ENCODE measurements at places on chromosomes 3 and 15.

- no peak overlapping the region for H3K27ac ChIP-seq
- H3K36me3 ChIP-seq: no peaks in the 10 kb centered on the region
- H3K4me3 ChIP-seq: peak overlapping the region; percentile 49
Observed at GRCh38 chr3:180870008-180870699, 42.3 kb upstream of the FXR1 start.

DNA sequence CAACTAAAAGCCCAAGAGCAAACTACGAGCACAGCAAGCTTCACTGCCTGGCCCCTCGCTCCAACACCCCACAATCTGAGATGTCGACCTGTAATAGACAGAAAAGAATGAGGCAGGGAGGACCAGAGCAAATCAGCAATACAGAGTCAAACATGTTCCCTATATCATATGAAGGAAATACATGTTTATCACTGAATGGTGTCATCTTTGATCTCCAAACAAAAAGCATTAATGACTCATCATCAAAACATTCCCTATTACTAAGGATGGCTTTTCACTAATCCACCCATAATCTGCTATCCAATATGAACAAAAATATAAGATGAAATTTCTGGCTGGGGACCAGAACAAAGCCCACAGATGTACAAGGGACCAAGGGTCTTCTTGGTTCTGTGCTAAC, 34.7 kb downstream of the MYO5A start:
- no peak for DNase-seq
- no peak overlapping the region for H3K4me3 ChIP-seq
- H3K27ac ChIP-seq: no peak overlapping the region
- no peaks in the 10 kb centered on the region for H3K27me3 ChIP-seq
- H3K36me3 ChIP-seq: no peaks in the 10 kb centered on the region
- H3K4me1 ChIP-seq: peaks cover 24% of the 10 kb centered on the region

- H3K4me1 ChIP-seq: peaks cover 21% of the 10 kb centered on the region
- DNase-seq: no peak
- no peaks in the 10 kb centered on the region for H3K27me3 ChIP-seq
- no peak overlapping the region for H3K4me3 ChIP-seq
Observed at GRCh38 chr3:150170852-150171520, 200.3 kb upstream of the PFN2 start.

GRCh38 chr15:69823223-69823907, 274.4 kb downstream of the TLE3 start:
- H3K4me1 ChIP-seq: peaks cover 24% of the 10 kb centered on the region
- no peaks in the 10 kb centered on the region for H3K36me3 ChIP-seq
- no peak overlapping the region for H3K4me3 ChIP-seq
- peaks cover 4% of the 10 kb centered on the region for H3K27me3 ChIP-seq

GRCh38 chr15:78684657-78685056, 43.6 kb upstream of the CHRNB4 start:
- DNase-seq: no peak
- no peaks in the 10 kb centered on the region for H3K36me3 ChIP-seq
- no peaks in the 10 kb centered on the region for H3K4me1 ChIP-seq
- H3K27me3 ChIP-seq: peaks cover 8% of the 10 kb centered on the region

- peaks cover 1% of the 10 kb centered on the region for H3K36me3 ChIP-seq
- H3K4me1 ChIP-seq: peaks cover 50% of the 10 kb centered on the region
- DNase-seq: no peak
- peak overlapping the region; percentile 98 for H3K27ac ChIP-seq
Observed at GRCh38 chr3:159761848-159762635, 226.6 kb upstream of the IL12A start.

DNA sequence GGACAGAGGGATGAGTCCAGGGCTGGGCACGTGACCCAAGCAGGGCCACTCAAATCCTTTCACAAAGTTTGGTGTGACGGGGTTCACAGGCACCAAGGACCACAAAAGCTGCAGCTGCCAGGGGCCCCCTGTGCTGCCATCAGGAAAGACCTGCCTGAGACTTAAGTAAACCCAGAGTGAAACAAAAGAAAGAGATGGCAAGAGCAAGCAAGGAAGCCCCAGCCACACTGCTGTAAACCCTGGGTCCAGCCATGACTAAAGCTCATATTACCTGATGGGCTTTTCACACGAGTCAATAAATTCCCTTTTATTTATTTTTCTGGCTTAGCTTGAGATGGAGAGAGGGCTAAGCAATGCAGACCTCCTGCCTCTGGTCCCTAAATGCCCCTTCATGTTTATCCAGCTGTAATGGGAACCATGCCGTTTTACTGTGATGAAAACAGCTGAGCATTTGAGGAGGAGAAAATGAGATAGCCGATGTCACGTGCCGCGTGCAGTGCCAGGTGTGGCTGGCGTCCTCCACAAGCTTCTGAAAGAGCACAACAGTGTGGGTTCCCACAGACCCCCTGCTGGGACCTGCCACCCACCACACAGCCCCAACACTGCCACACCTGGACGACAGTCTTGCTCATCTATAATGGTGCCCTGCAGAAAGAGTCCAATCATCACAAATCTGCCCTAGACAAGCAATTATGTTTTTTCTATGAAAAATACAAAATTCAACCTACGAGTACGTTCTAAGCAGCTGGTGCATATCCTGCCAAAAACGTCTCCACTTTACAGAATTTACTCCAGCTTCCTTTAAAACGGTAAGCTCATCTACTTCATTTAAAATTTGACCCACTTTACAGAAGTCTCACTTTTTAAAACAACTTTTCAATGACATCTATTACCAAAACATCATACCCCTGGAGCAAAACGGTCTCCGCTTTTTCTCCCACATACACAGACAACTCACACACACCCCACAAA, 34.2 kb downstream of the ADAMTS17 start:
- H3K36me3 ChIP-seq: peaks cover 5% of the 10 kb centered on the region
- DNase-seq: no peak
- peaks cover 8% of the 10 kb centered on the region for H3K27me3 ChIP-seq
- H3K4me3 ChIP-seq: no peak overlapping the region

GRCh38 chr3:47802734-47803479, at the start of gene DHX30:
Gene DHX30 (plus strand): TSS chr3:47803138. CDS start chr3:47810684, 7,546 bp downstream.
- peak; percentile 96 for DNase-seq
- H3K4me1 ChIP-seq: peaks cover 26% of the 10 kb centered on the region
- H3K27me3 ChIP-seq: no peaks in the 10 kb centered on the region
- H3K4me3 ChIP-seq: peak within 1 kb of the TSS; percentile 98
- peak within 1 kb of the TSS; percentile 99 for H3K27ac ChIP-seq

- H3K4me1 ChIP-seq: no peaks in the 10 kb centered on the region
- no peak overlapping the region for H3K4me3 ChIP-seq
- DNase-seq: no peak
Observed at GRCh38 chr15:90623854-90624253, 93.3 kb upstream of the BLM start.

Data from chondrocyte (in vitro differentiated cells).